ENCODE measurements at places on chromosomes 1 and 21.

- peak; percentile 57 for DNase-seq
Observed at GRCh38 chr1:245154429-245155271, at the start of gene KIF26B. TSS of gene KIF26B (plus strand) at chr1:245154985. CDS start at chr1:245155425, 440 bp downstream.

DNA sequence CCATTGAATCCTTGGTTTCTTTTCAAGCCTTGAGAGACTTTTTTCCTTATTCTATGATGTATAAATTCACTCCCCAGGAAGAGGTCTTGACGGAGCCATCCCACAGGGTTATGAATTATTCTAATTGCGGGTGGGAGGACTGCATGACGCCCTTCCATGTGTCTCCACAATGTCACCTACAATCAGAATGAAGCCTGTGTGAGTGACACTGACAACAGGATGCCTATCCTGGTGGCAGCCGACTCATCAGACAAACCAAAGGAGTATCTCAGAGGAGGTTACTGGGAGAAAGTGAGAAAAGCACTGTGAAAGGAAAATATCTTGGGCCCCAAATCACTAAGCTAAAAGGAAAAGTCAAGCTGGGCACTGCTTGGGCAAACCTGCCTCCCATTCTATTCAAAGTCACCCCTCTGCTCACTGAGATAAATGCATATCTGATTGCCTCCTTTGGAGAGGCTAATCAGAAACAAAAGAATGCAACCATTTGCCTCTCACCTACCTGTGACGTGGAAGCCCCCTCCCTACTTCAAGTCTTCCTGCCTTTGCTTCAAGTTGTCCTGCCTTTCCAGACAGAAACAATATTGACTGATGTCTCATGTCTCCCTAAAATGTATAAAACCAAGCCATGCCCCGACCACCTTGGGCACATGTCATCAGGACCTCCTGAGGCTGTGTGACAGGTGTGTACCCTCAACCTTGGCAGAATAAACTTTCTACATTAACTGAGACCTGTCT, 98.4 kb downstream of the SMYD2 start:
- no peak for DNase-seq

GRCh38 chr1:186308264-186309060, 66.6 kb downstream of the TPR start:
- DNase-seq = no peak

DNA sequence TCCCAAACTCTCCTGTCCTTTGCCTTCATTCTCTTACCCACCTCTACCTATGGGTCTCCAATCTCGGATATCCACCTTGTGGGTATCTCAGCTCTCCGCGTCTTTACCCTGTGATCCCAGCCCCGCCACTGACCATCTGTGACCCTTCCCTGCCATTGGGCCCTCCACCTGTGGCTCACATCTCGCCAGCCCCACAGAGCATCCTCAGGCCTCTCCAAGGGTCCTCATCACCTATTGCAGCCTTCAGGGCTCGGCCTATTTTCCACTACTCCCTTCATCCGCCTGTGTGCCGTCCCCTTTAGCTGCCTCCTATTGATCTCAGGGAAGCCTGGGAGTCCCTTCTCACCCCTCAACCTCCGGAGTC, 11.1 kb downstream of the BCAN start:
- DNase-seq = no peak

- DNase-seq = no peak
Observed at GRCh38 chr1:171904778-171905450, 63.6 kb downstream of the DNM3 start.

DNA sequence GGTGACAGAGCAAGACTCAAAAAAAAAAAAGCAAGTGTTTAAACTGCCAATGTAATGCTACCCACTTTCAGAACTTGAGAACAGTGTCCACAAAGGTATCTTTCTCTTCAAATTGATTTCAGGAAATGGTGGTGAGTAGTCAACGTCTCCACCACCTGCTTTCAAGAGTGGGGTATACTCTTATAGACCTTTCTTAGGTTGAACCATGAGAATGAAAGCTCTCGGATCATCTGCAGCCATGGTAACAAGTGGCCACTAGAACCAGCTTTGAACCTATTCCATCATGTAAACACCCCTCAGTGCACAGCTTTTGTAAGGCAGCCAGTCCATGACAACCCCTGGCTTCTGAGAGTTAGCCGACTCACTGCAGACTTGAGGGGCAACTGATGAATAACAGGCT, 107.4 kb downstream of the NTPCR start:
- no peak for DNase-seq

DNA sequence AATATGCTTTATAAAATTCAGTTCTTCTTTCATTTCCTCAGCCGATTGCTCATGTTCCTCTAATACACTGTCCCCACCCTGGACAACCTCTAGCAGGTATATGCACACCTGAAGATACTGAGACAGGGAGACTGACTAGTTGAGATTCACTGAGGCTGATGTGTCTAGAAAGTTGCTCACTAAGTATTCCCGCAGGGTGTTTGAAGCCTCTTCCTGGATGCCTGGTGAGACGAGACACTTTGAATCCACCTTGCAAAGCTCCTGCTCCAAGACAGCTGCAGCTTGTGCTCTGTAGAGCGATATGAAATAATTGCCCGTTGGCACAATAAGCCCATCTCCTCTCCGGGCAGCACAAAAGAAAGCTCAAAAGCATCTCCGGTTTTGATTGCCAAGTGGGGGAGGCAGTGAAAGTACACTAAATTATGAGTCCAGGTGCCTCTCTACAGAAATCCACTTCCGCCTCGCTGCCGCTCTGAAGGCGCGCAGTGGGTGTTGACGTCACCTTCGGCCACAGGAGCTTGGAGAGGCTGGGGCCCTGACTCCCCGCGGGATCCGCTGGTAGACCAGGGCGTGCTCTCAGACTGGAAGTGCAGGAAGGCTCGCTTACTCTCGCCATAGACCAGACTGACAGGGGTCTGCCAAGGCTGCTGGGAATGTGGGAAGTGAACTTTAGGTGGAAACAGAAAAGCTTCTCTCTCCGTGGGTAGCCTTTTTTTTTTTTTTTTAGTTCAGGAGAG, 46.3 kb downstream of the GPA33 start:
- DNase-seq = peak; percentile 85

GRCh38 chr21:31720330-31720729, 11.6 kb downstream of the SCAF4 start:
- DNase-seq = no peak

DNA sequence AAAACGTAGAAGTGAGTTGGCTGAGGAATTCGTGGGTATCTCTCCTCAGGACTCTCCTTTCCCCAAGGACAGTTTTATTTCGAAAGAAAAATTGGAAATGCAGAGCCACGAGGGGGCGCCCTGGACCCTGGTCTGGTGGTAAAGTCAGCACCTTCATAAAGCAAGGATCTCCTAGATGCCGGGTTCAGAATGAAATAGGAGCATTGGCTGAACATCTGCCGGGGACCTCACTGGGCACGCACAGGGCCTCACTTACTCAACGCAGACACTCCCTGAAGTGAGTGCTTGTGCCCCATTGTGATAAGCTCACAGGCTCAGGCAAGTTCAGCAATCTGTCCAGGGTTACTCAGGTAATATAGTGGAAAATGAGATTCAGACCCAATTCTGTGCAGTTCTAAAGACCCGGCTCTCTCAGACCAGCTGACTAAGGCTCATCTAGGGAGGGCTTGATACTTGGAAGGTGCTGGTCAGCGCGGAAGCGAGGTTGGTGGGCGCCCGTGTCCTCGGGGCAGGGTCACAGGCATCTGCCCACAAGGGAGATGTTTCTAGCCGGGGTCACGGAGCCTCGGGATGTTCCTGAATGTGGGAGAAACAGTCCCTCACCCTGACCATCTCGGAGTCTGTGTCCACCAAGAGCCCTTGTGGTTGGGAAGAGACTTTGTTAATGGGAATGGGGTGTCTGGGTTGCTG, 55.7 kb upstream of the ETV3 start:
- peak; percentile 80 for DNase-seq

- no peak for DNase-seq
Observed at GRCh38 chr21:44047996-44048560, 36.0 kb downstream of the TRAPPC10 start.

DNA sequence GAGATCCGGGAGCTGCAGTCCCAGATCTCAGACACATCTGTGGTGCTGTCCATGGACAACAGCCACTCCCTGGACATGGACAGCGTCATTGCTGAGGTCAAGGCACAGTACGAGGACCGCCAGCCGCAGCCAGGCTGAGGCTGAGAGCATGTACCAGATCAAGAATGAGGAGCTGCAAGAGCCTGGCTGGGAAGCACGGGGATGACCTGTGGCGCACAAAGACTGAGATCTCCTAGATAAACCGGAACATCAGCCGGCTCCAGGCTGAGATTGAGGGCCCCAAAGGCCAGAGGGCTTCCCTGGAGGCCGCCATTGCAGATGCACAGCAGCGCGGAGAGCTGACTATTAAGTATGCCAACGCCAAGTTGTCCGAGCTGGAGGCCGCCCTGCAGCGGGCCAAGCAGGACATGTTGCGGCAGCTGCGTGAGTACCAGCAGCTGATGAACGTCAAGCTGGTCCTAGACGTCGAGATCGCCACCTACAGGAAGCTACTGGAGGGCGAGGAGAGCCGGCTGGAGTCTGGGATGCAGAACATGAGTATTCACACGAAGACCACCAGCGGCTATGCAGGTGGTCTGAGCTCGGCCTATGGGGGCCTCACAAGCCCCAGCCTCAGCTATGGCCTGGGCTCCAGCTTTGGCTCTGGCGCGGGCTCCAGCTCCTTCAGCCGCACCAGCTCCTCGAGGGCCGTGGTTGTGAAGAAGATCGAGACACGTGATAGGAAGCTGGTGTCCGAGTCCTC, 25.5 kb downstream of the ETV3L start:
- DNase-seq = peak; percentile 65

- DNase-seq = peak; percentile 73
Observed at GRCh38 chr1:178724728-178725465, at the start of gene RALGPS2. TSS of gene RALGPS2 (plus strand) at chr1:178725244. CDS start at chr1:178776765, 51,521 bp downstream.

DNA sequence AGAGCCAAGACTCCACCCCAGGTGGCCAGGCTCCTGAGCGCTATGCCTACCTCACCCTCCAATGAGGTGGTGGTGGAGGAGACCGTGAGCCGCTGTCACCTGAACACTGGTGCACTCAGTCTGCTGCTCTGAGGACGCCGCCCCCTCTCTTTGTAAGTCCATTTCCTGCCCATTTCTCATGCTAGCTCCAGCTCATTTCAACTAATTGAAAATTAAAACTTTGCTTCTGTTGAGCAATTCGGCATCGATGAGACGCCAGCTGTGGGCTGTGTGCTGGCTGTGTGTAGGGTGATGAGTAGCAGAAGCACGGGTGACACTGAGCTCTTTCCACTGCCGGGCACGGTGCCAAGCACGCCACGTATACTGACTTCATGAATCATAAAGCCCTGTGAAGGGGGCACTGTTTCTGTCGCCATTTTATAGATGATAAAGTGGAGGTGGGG, 11.2 kb downstream of the TNFRSF1B start:
- peak; percentile 96 for DNase-seq

DNA sequence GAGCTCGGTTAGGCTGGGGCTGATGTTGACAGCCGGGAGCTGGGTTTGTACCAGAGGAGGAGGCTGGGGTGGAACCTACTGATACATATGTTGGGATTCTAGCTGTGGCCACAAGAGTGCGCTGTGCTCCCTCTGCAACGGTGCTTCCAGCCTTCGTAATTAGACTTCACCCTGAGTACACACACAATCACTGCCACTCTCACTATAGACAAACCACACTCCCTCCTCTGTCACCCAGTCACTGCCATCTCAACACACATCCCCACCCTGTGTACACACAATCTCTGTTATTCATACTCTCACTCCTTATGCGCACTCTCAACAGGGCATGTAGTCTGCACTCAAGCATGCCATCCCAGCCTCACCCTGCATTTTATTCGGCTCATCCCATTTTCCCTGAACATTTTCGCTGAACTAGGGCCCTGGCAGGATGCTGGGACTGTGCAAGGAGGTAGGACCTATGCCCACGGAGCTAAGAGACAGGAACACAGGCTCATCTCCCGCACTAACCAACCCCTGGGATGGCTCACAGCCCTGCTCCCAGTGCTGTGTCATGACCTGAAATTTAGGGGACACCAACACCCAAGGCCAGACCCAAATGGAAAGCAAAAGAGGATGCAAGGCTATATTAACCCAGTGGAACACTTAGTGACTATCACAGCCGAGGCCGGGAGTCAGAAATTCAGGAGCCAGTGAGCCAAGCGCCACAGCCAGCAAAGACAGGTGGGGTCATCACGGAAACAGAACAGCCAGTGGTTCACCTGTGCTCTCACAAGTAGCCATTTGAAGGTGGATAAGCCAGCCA, 5.7 kb downstream of the GJB3 start:
- peak; percentile 78 for DNase-seq

- DNase-seq = no peak
Observed at GRCh38 chr21:22225299-22225698, 1227.1 kb downstream of the NCAM2 start.

GRCh38 chr1:186977266-186977957, 148.7 kb downstream of the PLA2G4A start:
- DNase-seq = no peak

GRCh38 chr1:183898001-183898396, 93.1 kb downstream of the RGL1 start:
- no peak for DNase-seq

- DNase-seq = no peak
Observed at GRCh38 chr1:165747632-165748447, 20.8 kb downstream of the TMCO1 start.

GRCh38 chr1:156464335-156464734, 36.2 kb downstream of the MEF2D start:
- DNase-seq = no peak

- no peak for DNase-seq
Observed at GRCh38 chr1:156001662-156002171, 19.0 kb downstream of the SSR2 start.

GRCh38 chr1:80158266-80158665, 1151.7 kb upstream of the ADGRL4 start:
- no peak for DNase-seq

DNA sequence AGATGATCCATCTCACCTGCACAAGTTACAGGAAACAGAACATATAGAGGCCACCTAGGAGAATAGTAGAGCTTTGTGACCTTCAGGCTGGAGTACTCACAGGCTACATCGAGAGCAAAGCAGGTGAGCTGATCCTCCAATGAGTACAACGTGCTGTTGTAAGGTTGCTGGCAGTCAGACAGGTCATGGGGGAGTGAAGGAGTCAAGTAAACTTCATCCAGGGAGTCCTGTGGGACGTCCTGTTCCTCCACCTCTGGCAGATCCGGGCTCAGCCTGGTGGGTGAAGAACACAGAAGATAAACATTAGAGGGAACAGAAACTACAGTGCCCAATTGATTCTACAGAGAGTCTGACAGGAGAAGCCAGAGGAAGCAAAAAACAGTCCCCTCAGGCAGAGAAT, 62.5 kb downstream of the PRKAB2 start:
- DNase-seq = no peak

GRCh38 chr1:164628772-164629171, 69.8 kb downstream of the PBX1 start:
- DNase-seq = no peak

All from stimulated activated CD4-positive, alpha-beta T cell treated with anti-CD3 and anti-CD28 coated beads, Interleukin-15, amount 100 ng/mL, for 24 hours (primary cell).